MG63 (cell line): ENCODE measurements at places on chromosomes 5 and 9. TPM values are rescaled to one million over a fixed set of nuclear protein-coding genes. Genes with fewer than 3 reads are reported as not detected.
A peak's percentile ranks its signal among the peaks of the same experiment; 100 is the strongest.

DNA sequence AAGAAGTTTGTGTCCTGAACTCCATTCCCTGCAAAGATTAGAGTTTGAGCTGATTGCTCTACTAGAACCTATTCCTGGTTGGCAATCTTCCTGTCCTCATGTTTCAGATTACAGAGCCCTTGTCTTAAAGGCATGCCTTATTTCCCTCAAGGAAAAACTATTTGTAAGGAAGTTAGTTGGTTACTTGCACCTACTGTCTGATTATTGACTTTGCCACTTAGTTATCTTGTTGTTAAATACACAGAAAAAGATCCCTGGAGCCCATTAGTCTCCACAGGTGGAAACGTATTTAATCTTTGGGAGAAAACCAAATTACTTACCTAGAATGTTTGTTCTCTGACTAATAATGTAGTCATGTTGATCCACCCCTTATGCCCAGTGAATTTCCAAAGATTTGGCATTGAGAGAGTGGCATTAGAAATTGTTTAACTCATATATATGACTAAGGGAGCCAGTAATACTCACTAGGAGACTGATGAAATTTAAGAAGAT is 132.3 kb upstream of the ELL2 start:
- DNase-seq: no peak

DNA sequence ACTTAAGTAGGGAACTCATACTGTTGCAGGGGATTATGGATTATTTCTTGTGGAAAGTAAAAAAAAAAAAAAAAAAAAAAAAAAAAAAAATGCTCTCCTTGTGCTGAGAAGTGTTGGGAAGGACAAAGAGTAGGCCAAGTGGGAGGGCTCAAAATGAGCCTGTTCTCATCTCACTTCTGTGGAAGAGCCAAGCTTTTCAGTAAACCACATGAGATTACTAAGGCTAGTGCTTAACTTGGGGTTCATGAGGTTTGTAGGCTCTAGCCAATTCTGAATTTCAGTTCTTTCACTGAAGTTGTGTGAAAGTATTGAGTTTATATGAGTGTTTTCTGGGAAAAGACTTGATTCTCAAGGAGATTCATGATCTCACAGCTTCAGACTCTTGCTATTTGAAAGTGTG is 23.0 kb upstream of the CEP78 start:
- DNase-seq: no peak

- DNase-seq: no peak
These were observed 97.8 kb upstream of the SMC5 start for GRCh38 chr9:70160686-70161600.

- DNase-seq: no peak
These were observed at the start of gene PCDH12 for GRCh38 chr5:141958113-141958512. PCDH12 (minus strand) TSS chr5:141958202; CDS start chr5:141957851, 351 bp downstream.

DNA sequence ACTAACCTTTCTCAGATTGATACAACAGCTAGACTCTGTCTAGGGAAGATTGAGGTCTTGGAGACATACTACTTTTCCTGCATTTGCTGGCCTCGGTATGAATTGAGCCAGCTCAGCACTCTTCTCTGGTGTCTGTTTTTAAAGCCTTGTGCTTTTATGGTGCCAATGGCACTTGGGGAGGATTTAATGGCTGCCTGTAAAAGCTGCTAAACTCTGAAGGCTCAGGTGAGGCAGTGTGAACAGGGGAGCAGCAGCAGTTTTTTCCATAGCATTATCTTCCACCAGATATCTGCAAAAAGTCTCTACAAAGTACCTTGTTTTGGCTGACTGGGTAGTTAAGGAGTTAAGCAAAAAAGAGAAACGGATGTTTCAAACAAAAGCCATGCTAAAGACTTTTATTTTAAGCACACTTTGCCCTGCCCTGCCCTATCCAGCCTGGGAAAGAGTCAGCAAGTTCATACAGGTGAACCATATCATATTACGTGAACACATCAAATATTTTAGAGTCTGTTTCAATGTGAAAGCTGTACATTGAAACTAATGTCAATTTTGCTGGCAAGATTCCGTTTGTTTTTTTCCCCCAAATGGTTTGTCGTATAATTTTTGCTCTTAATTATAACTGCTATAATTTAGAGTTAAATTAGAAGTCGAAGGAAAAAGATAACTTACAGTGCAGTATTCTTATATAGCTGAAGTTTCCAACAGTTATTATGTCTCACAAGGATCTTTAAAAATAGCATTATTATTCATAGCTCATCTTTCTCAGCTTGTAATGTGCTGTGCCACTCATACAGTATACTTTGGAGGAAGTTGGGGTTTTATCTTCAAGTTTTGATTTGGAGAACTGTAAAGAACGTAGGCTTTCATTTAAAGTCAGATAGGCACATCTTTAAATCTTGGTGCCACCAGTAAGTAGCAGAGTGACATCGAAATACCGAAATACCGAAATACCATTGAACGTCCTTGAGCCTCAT is 424.1 kb upstream of the CD180 start:
- DNase-seq: no peak

DNA sequence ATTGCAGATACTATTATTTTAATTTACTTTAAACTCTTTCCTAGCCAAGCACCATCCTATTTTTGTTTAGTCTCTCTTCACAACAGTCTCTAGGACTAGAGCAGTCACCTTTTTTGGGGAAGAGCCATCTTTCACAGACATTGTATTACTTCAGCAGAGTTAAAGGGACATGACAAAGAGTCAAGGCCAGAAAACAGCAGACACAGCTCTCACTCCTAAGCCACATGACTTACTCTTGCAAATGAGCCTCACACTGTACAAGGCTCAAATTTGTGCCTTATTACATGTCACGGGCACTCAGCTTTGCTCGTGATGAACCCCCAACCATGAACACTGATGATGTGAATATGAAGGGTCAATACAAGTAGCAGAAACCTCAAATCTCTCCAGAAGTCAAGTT is 104.3 kb downstream of the ZNF608 start:
- no peak for DNase-seq

DNA sequence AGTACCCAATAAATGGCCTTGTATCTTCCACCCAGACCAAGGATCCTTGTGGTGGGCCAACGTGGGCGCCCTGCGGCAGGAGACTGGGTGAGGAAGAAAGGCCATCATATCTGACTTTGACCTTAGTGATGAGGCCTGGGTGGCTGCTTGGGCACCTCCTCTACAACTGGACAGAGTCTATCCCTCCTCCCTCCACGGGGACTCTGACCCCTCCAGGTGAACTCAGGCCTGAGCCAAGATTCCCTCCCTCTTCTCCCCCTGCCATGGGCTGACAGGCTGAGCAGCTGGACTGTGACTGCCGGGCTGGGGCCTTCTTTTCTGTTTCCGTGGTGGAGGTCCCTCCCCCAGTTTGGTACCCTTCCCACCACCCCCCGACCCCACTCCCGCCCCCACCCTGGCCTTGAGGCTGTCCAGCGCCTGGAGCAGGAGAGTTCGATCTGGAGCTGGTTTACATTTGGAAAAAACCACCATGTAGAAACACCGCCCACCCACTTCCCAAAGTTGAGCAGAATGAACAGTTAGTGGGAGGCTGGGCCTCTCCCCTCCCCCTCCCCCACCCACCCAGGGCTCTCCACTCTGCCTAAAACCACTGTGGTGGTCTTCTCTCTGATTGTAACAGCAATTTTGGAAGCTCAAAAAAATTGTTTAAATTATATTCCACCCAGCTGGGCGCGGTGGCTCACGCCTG is 1.2 kb upstream of the PHYHD1 start:
- no peak for DNase-seq

GRCh38 chr5:108167174-108167573 is 214.7 kb downstream of the FBXL17 start:
- DNase-seq: no peak

- no peak for DNase-seq
These were observed 2.8 kb upstream of the WWC1 start for GRCh38 chr5:168288349-168289245.

DNA sequence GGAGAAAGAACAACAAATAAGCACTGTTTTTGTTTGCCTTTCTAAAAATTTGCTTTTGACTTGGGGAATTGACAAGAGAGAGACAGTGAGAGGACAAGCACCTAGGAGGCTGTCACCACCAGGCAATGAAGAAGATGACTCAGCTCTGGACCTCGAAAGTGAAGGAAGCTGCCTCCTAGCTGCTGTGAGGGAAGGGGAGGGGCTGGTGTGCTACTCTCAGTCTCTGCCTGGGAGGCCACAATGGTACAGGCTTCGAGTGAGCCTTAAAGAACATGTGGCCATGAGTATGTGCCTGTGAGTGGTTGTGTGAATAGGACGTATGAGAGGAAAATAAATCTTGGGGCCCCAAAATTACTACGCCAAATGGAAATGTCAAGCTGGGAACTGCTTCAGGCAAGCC is 7.1 kb upstream of the PLK2 start:
- DNase-seq: peak; percentile 38

DMRT3 gene
- total RNA-seq: not detected in 2 replicates

GRCh38 chr5:24642022-24642421 is 2.8 kb downstream of the CDH10 start:
- no peak for DNase-seq

FOXD4 gene
- not detected in 2 replicates for total RNA-seq

GRCh38 chr5:181231432-181231831 is 8.4 kb downstream of the TRIM41 start:
- DNase-seq: no peak

DNA sequence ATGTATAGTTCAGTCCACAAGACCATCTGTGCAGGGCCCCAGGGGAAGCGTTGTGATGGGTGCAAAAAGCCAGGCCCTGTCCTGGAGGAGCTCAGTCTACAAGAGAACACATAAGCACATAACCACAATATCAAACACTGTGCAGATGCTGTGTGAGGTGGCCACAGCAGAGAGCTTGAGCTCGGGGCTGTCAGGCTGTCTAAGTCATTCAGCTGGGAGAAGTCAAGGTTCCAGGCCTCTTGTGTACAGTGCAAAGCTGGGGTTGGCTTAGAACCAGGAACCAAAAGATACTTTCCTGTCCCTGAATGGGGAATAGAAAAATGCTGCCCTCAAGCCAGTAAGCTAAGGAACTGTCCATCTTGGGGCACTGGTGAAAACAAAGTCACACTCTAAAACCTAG is 75.0 kb downstream of the PRDM6 start:
- DNase-seq: no peak

DNA sequence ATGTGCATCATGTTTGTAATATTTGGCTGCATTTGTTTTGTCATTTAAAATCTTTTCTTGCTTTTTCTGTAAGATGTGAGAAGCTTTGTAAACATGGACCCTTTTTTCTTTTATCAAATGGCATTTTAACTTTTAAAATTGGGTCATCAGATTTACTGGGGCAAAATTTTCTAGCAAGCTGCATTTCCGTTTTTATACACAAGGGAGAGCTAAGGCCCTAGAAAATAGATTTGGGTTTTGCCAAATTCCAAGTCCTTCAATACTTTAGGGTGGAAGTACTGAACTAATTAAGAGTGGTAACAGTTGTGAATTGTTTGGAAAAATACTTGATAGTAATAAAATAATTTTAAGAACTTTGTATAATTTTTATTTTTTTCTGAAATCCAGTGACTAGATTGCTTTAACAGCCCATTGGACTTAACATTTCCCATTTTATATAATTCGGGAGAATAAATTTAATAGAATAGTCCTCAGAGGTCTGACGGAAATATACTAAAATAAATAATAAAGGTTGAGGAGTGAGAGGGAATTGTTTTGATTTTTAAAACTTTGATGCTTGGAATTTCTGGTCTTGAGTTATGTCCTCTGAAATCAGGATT is 117.4 kb downstream of the SMARCA2 start:
- no peak for DNase-seq

FAM153A gene
- total RNA-seq: not detected in 2 replicates

- peak; percentile 32 for DNase-seq
These were observed 7.2 kb downstream of the TAS2R1 start for GRCh38 chr5:9622971-9623421.

VAV2 gene
- 17.3 and 22.8 TPM in 2 replicates for total RNA-seq

PCDHB5 gene
- 2.3 TPM in 1 of 2 replicates, not detected in the other for total RNA-seq

TAF11L10 gene
- not detected in 2 replicates for total RNA-seq

DNA sequence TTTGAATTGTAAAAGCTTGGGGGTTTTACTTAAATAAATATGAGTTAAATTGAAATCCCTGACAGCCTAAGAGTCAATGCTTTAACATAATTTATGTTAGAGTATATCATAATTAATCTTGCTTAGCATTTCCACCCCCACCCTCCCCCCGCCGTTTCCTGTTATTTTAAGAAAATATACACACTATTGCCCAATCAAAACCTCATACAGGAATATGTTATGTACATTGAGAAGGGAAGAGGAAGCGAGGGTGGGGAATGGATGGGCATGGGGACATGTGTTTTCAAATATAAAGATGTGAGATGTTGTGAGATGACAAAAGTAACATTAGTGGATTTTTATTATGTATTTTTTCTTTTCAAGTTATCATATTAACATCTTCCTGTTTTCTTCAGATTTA is 561.1 kb upstream of the MEF2C start:
- no peak for DNase-seq
